ENCODE measurements at places on chromosomes 4 and X.

- no peak for ATAC-seq
These were observed 2.2 kb downstream of the SLAIN2 start for GRCh38 chr4:48343551-48343950.

DNA sequence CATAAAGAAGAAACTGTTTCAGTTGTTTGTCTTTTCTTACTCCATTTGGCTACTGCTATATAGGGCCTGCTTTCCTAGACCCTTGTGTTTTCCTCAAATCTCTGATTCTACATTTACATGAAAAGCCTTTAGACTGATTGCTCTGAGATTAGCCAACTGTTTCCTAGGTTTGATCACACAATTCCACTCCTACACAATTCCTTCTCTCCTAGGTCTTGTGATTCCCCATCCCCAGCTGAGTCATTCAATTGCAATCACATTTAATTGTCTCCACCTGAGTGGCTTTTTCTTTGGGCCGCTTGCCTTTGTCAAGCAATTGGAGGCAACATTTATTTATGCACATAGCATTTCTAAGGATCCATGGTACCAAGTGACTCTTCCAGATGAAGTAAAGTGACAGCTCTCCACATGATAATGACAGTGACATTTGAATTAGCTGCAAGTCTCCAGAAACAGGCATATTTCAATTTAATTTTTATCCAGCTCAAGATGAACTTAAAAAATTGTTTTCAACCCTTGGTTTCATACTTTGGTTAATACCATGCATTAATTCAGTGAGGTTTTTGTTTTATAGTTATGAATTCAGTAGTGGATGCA, 35.8 kb downstream of the ATXN3L start:
- ATAC-seq = peak; percentile 15

GRCh38 chr4:14445882-14446281, 556.4 kb upstream of the CPEB2 start:
- ATAC-seq = no peak

DNA sequence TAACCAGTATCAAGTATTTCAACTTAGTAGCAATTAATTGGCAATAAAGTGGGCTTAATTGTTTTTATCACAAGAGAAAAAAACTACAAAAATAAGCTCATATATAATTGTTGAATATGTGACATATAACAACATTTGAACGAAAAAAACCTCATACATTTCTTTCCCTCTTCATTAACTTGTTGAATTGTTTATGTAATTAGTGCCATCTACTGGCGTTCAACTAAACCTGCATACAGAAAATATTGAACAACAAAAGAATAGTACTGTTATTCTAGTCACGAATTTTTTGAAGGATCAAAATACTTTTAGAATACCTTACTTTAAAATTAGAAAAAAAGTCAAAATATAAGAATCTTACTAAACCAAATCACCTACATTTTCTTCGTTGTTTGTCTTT, 586.5 kb upstream of the FTHL17 start:
- peak; percentile 75 for ATAC-seq

- peak; percentile 96 for ATAC-seq
These were observed 46.2 kb downstream of the NEK1 start for GRCh38 chr4:169566021-169566818.
